ENCODE measurements at places on chromosomes 1 and 21.
A peak's percentile ranks its signal among the peaks of the same experiment; 100 is the strongest.

GRCh38 chr21:29490016-29490415 is 191.3 kb downstream of the BACH1 start:
- no peak for DNase-seq

- no peak for DNase-seq
Observed at GRCh38 chr1:84758968-84759491, 68.8 kb upstream of the SSX2IP start.

DNA sequence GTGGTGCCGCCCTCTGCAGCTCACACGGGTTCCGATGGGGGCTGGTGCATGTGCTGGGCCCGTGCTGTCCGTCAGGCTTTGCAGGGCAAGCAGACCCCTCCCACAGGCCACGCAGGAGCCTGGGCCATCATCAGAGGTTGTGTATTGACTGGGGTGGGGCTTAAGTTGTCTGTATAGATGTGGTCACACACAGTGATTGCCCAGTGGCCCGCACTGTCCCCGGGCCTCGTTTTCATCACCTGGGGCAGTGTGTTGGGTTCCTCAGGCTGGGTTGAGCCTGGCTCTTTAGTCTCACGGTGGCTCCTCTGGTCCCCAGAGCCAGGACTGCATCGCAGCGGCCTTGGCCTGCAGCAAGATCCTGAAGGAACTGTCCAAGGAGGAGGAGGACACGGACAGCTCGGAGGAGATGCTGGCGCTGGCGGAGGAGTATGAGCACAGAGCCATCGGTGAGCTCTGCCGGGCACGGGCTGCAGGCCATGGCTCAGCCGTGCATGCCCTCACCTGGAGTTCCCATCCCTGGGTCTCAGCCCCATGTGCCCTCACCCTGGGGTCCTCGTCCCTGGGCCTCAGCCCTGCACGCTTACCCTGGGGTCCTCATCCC is 44.1 kb downstream of the TRPM2 start:
- DNase-seq, result no peak

DNA sequence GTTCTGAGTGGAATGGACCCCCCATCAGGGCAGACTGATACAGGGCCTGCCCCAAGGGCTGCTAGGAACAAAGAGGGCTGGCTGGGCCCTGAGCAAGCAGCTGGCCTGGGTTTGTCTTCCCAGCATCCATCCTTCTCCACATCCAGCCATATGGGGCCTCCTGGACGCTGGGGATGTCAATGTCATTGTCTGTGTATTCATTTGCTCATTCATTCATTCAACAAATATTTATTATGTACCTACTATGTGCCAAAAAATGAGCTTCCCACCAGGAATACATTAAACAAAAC is 15.6 kb upstream of the ECE1 start:
- DNase-seq, result no peak

DNA sequence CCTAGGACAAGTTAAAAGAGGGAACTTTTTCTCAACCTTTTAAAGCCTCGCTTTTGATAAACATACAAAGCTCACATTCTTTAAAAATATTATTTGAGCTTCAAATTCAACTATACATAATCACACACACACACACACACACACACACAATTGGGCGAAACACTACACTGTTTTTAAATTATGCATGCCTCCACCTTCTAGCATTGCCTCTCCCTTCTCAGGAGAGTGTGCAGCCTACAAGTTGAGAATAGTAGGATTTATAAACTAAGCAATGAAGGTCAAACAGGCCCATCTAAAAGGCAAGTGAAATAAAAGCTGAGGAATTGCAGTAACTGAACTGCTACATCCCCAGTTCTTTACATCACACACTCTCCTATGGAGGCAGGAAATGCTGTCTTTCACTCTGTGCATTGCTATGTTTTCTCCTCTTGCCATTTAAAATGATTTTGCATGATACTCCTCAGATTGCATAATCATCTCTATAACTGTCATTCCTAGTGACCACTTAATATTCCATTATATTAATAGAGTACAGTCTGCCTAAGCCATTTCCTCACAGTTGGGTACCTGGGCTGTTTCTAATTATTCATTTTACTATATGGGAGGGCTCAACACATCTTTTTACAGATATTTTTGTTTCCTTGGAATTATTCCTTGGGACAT is 92.5 kb upstream of the KCNE2 start:
- no peak for DNase-seq

DNA sequence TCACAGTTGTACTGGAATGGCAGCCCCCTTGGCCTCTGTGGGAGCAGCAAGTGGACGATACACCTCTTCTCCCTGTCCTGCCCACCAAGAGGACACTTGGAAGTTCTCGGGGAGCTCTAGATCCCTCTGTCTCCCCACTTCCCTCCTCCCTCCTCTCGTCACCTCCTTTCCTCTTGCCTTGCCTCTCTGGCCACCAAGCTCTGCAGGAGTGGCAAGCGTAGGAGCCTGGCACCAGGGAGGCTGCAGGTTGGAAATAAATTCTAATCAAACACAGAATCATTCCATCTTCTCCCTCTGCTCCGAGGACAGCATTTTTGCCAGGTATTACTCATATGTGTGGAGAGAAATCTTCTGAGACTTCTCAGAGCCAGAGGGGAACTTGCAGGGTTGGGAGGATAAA is 20.8 kb downstream of the CAMK2N1 start:
- DNase-seq, result no peak

DNA sequence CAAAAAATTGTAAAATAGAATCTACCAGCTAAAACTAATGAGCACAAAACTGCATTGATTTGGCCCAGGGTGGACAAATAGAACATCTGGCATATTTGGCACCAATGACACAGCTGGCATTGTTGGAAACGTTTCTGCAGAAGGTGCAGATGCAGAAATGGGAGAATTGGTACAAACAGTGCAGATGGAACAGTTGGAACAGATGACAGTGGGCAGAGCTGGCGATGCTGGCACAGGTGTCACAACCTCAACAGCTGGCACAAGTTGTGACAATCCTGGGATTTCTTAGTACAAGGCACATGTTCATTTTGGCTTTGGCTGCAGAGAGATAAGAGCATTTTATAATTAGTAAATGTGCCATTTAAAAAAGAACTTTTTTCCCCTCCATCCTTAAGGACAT is 91.1 kb upstream of the ZBTB18 start:
- peak; percentile 54 for DNase-seq

DNA sequence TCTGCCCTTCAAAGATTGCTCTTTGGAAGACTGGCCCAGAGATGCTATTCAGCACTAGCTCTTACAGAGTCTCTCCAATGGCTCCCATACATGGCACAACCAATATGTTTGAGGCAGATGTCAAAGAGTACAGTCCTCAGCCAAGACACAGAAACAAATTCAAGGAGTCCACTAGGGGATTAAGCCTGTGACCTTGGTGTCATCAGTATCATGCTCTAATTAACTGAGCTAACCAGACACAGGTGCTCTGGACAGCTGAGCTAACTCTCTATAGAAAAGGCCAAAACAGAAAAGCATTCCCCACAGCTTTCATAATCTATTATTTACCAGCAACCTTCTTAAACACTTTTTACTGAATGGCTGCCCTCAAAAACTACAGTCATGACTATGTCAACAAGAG is 666.0 kb upstream of the PLXNA2 start:
- DNase-seq, result no peak

- DNase-seq, result no peak
Observed at GRCh38 chr1:79198832-79199231, 192.3 kb upstream of the ADGRL4 start.

DNA sequence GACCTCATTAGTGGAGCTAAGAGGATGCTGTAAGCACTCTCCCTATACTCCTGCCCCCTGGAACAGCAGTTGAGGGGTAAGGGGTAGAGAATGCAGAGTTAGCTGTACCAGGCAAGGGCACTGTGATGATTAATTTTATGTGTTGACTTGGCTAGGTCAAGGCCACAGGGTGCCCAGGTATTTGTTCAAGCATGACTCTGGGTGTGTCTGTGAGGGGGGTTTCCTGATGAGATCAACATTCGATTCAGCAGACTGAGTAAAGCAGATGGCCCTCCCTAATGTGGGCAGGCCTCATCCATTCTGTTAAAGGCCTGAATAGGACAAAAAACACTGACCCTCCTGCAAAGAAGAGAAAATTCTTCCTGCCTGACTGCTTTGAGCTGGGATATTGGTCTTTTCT is 110.8 kb downstream of the KCND3 start:
- DNase-seq, result no peak

- DNase-seq, result no peak
Observed at GRCh38 chr1:39866767-39867166, 16.5 kb downstream of the TRIT1 start.

GRCh38 chr1:6440198-6441126 is 15.9 kb downstream of the ESPN start:
- no peak for DNase-seq

DNA sequence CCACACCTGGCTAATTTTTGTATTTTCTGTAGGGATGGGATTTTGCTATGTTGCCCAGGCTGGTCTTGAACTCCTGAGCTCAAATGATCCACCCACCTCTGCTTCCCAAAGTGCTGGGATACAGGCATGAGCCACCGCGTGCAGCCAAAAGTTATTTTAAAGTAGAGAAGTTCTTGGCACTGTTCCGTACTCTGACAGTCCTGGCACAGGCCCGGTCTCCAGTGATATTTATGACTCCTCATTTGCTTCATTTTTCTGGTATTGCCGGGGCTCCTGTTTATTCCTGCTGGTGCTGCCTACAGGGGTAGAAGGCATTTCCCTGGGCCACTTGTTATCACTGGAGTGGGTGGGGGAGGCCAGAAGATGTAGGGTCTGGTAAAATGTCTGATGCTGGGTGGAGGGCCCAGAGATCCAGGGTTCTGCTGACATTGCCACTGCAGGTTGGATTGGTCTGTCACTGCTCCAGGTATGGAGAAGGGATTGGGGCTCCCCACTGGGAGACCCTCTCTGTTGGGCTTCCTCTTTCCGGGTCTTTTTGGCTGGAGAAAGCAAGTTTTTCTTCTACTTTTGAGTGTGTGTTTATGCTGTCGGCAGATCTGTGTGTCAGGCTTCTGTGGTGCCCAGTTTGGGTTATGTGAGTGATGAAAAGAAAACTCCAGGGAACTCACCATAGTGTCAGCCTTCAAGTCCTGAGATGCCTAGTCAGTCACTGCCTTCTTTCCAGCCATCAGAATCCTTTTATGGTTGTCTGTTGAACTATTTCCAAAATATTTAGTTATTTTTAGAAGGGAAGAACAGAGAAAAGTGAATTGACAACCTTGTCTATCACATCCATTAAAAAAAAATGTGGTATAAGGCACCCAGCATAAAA is 4.5 kb downstream of the MROH7 start:
- no peak for DNase-seq

DNA sequence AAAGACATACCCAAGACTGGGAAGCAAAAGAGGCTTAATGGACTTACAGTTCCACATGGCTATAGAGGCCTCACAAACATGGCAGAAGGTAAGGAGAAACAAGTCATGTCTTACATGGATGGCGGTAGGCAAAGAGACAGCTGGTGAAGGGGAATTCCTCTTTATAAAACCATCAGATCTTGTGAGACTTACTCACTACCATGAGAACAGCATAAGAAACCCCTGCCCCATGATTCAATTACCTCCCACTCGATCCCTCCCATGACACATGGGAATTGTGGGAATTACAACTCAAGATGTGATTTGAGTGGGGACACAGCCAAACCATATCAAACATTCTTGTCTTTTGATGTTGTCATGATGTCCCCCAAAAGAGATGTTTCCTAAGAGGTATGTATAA is 103.3 kb downstream of the DUSP10 start:
- no peak for DNase-seq

DNA sequence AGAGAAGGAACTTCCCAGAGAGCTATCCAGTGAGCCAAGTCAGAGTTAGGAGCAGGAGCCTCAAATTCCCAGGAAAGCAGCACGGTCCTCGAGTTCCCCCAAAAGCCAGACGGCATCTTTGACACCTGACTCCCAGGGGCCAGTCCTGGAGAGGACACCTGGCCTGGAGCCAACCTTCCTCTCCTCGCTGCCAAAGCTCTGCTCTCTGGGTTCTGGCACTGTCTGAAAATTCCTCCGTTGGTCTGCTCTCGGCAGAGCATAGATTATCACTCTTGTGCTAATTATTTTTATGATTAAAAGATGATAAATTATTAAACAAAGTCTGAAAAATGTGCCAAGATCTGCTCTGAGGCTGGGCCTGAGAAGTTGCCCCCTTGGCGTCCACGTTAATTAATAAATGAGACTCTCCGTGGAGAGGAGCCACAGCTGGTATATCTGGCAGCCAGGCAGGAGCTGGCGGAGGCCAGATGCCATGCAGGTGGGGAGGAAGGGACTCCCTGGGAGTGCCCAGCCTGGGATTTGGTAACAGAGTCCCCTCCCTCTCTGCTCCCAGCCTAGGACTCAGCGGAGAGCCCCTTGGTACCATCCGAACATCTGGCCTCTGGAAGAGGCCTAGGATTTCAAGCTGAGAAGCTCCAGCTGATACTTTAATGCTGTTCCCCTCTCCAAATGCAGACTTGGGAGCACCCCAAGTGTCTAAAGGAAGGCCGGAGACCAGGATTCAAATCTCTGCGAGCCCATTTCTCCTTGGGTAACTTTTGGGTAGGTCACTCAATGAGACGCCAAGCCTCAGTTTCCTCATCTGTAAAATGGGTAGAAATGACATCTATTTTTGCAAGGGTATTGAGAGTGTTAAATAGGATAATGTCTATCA is 163.7 kb upstream of the POU3F1 start:
- peak; percentile 66 for DNase-seq

- DNase-seq, result no peak
Observed at GRCh38 chr1:43532716-43533115, 2.0 kb downstream of the PTPRF start.

- DNase-seq, result no peak
Observed at GRCh38 chr1:156065212-156065611, 4.3 kb downstream of the RAB25 start.

DNA sequence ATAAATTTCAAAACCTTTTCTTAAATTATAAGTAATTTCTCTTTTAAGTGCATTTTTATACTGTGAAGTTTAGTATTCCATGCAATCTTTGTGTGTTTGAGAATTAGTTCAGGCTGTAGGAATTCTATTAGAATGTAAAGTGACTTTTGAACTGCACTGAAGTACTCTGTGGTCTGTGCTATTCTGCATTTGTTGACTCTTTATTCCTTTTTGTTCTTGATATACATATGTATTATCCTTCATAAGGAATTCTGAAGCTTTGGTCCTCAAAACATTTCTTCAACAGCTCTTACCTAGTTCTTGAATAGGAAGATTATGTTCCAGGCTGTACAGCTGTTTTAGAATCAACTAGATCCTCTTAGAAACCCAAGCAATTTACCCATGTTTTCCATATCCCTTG is 158.0 kb downstream of the HS2ST1 start:
- DNase-seq, result no peak

DNA sequence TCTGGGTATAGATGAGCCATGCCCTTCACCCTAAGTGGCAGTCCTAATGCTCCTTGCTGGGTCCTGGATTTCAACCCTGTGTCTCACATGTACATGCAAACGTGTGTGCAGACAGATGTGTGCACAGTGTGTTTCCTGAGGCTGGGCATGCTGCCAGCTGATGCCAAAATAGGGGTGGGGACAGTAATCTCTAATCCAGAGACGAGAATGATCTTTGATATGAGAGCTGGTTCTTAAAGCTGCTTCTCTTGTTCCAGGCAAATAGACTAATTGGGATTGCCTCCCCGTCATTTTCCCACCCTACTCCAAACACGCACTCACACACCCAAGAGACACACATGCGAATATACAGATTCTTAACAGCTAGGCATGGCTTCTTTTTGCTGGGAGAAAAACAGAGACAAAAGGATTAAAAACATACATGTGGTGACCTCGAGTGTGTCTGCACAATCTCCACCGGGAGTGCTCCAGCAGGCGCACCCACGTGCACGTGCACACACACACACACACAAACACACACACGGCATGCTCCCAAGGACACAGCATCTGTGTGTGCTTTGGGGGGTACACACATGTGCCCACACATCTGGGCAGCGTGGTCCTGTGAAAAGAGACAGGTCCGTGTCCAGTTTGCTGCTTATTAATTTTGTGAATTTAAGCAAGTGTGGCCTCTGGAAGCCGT is 102.1 kb upstream of the ZBTB40 start:
- DNase-seq, result peak; percentile 18
